AG04449 (cell line): ENCODE measurements at places on chromosomes 7 and 10.

DNA sequence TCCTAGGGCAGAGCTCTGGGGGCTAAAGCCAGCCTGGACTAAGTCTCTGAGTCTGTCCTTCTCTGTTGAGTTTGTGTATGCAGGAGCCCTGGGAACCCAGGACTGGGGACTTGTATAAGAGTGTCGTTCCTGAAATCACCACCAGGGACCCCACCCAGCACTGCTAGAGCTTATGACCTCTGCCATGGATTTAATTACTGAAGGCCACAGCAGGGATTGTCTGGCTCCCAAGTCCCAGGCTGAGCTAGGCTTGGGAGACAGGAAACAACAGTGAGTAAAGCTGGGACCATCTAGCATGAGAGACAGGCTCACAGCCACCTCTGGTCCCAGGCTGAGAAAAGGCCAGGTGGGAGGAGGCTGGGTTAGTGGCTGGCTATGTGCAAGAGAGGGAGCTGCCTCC lies 1.4 kb upstream of the TSPAN15 start:
- DNase-seq = no peak

DNA sequence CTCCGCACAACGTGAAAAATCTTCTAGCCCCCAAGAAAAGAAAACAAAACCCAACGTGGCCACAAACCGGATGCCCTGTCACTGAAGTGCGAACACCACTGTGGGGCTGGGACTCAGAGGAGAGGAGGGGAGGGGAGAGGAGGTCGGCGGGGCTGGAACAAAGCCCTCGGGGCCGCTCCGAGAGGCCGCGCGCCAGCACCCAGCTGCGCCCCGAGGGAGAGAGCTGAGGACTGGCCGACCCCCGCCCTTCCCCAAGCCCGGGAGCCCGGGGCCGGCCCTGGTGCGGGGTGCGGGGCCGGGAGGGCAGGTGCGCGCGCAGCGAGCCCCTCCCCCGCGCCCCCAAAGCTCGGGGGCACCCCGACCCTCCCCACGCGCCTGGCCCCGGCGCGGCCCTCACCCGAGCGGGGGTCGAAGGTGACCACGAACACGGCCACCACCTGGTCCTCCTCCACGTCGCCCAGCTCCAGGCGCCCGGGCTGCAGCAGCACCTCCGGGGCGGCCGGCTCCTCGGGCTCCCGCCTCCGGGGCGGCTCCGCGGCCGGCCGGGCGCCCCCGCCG lies 398 bp downstream of the DENND11 start:
- no peak for DNase-seq

- DNase-seq = no peak
Measured at GRCh38 chr10:55158633-55159032, 357.6 kb upstream of the PCDH15 start.

GRCh38 chr7:1540776-1541271 lies 10.3 kb downstream of the MAFK start:
- DNase-seq = no peak

- DNase-seq = no peak
Measured at GRCh38 chr10:70981171-70981836, 92.9 kb upstream of the PCBD1 start.

DNA sequence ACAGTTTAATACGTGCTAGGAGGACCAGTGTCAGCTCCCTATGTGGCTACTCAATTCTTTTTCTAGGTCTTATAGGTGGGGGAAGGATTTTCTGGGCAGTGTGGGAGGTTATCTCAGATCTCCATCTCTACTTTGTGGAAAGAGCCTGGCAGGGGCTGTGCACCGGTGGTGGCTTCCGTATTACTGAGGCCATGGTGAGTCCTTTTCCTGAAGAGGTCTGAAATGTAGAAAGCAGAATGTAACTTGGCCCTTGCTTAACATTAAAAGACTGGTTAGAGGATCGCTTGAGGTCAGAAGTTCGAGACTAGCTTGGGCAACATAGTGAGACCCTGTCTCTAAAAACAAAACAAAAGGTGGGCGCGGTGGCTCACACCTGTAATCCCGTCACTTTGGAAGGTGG lies 2.7 kb upstream of the TPST1 start:
- DNase-seq = no peak

- DNase-seq = no peak
Measured at GRCh38 chr10:33781606-33782395, 447.3 kb upstream of the NRP1 start.

GRCh38 chr7:46352004-46352954 lies 431.2 kb upstream of the IGFBP3 start:
- DNase-seq = no peak

DNA sequence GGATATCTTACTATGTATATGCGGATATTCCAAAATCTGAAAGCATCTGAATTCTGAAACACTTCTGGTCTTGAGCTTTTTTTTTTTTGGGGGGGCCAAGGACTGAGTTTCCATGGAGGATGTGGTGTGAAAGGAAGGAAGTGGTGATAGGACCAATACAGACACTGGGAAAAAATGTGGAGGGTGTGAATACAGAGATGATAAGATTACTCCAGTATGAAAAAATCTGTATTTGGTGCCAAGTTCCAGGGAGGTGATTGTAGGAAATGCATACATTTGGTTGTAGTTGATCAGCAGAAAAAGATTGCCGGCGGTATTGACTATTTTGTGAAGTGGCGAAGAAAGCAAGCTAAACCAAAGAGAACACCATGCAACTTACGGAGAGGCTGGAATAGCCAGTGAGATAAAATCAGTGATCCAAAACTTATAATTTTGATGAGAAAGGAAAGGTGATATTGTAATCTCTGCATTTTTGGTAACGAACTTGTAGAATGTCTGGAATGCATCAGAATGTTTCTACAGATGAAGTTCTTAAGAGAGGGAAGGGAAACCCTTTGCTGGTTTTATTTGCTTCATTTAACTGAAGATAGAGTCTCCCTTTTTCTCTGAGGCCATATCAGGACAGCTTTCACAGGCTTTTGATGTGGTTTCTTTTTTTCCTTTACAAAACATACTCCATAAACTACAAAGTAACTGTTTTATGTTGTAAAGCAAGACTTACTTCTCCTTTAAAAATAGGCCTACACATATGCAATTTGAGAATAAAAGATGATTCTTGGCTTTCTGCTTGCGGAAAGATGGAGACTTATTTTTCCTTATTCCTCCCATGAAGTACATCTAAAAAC lies 6.0 kb downstream of the WDR37 start:
- DNase-seq = no peak

GRCh38 chr10:102621443-102622325 lies 22.6 kb upstream of the TRIM8 start:
- no peak for DNase-seq
